ENCODE measurements at places on chromosomes 7 and 10.

GRCh38 chr7:41974870-41975557 is 262.0 kb downstream of the GLI3 start:
- no peak for DNase-seq

GRCh38 chr7:121824276-121824675 is 48.7 kb upstream of the PTPRZ1 start:
- no peak for DNase-seq

- no peak for DNase-seq
These were observed 265.4 kb downstream of the SKIDA1 start for GRCh38 chr10:21260066-21260465.

GRCh38 chr10:3167611-3168330 is 4.8 kb downstream of the PITRM1 start:
- no peak for DNase-seq

DNA sequence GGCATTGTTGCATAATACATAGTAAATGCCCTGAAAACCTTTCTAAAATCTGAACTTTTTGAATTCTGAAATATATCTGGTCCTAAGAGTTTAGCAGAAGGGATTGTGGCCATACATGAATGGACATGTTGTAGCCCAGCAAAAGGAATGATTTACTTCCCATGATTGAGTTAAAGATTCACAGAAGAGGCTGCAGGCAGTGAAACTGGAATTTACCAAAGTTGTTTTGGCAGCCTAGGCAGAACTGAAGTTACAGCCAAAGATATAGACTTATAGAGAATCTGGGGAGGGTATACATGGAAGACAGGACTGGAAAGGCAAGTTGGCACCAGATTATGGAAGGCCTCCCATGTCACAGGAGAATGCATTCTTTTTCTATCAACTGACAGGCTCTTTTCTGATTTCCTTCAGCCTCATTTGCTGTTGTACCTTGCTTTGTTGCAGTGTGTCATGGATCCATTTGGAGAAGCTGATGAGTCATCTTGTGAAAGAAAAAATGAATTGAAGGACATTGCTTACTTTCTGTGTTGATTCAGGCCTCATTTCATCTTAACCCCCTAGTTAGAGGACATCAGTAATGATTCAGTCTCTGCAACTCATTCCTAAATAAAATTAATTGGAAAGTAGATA is 356.2 kb upstream of the LRGUK start:
- DNase-seq, result no peak

DNA sequence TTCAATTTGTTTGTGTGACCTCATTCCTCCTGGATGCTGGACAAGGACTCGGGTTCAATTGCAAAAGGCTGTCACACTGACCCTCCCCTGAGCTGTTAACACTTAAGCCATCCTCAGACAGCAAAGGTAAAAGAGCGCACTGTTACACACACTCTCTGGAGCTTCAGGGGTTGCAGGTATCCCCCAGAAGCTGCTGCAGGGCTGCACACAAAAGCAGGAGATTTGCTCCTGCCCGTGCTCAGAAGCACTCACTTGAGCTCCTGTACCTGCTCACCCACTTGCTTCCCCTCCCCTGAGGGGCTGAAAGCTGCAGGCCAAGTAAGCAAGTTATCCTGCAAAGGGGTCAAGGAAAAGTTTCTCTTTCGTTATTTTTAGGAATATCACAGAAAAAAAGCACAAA is 886.2 kb upstream of the ZWINT start:
- no peak for DNase-seq

- no peak for DNase-seq
These were observed 35.8 kb upstream of the GNAI1 start for GRCh38 chr7:80098795-80099194.

- DNase-seq, result no peak
These were observed 20.5 kb downstream of the BNIP3 start for GRCh38 chr10:131961047-131961776.

DNA sequence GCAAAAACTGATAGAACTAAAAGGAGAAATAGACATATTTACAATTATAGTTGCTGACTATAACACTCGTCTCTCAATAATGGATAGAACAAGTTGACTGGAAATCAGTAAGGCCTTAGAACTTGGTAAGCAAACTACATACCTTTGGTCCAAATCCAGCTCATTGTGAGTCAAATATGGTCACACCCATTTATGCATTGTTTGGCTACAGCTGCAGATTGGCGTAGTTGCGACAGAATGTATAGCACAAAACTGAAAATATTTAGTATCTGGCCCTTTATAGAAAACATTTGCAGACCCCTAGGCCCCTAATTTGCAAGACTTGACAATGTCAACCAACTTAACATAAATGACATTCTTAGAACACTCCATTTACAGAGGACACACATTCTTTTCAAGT is 103.6 kb upstream of the EGR2 start:
- no peak for DNase-seq

DNA sequence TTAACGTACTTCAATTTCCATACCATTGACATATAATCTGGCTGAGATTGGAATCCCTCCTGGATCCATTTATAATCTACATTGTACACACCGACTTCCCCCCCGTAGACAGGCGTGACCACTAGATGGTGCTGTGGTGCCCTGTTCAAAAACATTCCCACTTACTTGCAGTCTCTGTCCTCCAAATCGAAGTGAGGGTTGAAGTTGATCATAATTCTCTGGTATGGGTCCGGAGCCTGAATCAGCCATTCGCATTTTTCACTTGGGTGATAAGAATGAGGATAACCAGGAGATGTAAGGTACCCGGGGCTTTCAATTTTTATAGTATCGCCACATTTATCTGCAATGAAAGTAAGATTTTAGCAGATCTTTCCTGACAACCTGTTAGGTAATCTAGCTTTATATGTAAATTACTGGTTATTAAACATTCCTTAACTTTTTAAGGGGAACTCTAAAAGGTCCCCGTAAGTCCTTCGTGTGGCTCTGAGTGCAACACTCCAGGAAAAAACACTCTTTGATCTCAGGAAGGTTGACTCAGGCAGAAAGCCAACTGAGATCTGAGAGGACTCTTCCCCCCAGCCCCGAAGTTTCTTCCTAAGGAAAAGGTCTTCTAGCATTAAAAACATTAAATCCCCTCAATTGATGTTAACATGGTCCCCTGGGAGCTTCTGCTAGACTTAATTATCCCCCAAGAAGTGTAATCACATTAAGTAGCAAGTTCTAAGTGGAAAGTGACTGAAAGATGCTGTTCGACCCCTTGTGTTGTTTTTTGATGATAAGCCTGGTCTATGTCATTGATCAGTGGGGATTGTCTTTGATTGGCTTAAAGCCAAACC is 3.7 kb downstream of the NRP1 start:
- peak; percentile 71 for DNase-seq

DNA sequence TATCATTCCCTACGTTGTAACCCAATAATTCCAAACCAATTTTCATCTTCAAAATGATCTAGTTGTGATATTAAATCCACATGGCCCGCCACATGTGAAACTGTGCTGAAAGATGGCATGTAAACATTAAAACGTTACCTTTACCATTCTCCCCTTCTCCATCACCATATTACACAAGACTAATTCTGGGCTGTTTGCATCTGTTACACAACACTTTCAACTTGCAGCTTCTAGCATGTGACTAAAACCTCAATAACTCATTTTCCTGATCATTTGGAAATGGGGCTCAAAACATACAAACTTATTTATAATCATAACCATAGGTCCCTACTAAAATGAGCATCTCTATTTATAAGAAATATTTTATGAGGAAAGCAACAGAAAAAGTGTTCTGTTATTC is 4.7 kb downstream of the MTERF1 start:
- no peak for DNase-seq

- DNase-seq, result no peak
These were observed 29.3 kb downstream of the TNS3 start for GRCh38 chr7:47552621-47553020.

GRCh38 chr10:92490387-92490786 is 83.5 kb downstream of the IDE start:
- no peak for DNase-seq

DNA sequence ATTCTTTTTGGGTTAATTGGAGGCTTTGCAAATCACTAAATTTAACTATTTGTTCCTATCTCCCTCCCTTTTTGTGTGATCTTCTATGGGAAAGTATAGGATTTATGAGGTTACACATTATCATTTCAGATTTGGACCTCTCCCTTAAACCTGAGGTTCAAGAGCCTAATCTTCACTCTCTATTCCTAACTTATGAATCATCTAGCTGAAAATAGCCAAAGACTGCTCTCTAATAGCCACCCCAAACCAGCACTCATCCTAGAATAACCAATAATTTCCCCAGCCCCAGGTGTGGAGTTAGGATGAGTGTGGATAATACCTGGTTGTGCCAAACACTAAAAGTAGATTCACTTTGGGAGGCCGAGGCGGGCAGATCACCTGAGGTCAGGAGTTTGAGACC is 499.2 kb downstream of the GFRA1 start:
- DNase-seq, result no peak

- DNase-seq, result no peak
These were observed 80.7 kb downstream of the GCC1 start for GRCh38 chr7:127504715-127505114.

DNA sequence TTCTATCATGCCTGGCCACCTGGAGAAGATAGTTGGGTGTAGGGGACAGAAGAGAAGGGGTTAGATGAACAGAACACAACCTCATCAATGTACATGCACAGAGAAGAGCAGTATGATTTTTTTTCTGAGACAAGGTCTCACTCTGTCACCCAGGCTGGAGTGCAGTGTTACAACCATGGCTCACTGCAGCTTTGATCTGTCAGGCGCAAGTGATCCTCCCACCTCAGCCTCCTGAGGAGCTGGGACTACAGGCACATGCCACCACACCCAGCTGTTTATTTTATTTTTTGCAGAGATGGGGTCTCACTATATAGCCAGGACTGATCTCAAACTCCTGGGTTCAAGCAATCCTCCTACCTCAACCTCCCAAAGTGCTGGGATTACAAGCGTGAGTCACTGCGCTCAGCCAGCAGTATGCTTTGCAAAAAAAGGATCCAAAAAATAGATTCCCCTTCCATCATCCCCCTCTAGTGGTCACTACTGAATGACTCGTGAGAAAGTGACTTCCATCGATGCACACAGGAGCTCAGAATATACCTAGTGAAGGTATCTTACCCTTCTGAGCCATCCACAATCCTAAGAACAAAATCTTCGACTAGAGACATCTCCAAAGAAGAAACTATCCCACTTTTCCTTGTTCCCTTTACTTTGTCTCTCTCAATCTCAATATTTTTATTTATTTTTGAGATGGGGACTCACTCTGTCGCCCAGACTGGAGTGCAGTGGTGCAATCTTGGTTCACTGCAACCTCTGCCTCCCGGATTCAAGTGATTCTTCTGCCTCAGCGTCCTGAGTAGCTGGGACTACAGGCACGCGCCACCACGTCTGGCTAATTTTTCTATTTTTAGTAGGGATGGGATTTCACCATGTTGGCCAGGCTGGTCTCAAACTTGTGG is 21.0 kb downstream of the ZCWPW1 start:
- DNase-seq, result peak; percentile 90

DNA sequence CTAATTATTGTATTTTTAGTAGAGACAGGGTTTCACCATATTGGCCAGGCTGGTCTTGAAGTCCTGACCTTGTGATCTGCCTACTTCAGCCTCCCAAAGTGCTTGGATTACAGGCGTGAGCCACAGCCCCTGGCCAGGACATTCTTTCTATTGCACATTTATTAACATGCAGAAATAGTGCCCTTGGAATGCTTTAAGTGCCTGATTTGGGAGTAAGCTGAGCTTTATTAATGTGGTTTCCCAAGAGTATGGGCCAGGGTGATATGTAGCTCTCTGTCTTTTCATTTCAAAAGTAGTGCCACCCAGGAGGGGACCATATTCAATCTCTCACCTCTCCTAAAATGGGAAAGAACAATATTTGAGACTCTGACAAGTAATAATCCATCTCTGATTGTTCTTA is 970.7 kb downstream of the KCNMA1 start:
- no peak for DNase-seq

GRCh38 chr7:110204527-110204926 is 886.4 kb upstream of the LRRN3 start:
- DNase-seq, result peak; percentile 8

DNA sequence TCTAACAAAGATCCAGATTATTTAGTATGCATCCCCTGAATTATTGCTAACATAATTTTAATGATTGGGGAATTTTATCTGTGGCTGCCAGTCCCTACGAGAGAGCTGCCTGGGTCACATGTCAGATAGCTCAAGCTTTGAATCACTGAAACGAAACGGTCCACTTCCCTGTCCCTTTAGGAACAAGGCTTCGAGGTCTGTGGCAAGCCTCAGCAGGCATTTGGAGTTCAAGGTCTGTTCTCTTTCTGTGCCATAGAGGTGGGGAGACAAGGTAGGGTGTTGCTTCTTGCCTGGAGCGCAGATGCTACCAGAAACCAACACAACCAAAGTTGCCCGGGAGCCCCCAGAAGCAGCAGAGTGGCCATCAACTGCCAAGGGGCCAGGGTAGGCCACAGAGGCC is 13.9 kb upstream of the SH2D4B start:
- no peak for DNase-seq

- no peak for DNase-seq
These were observed 47.7 kb upstream of the ZNF92 start for GRCh38 chr7:65325793-65326432.

DNA sequence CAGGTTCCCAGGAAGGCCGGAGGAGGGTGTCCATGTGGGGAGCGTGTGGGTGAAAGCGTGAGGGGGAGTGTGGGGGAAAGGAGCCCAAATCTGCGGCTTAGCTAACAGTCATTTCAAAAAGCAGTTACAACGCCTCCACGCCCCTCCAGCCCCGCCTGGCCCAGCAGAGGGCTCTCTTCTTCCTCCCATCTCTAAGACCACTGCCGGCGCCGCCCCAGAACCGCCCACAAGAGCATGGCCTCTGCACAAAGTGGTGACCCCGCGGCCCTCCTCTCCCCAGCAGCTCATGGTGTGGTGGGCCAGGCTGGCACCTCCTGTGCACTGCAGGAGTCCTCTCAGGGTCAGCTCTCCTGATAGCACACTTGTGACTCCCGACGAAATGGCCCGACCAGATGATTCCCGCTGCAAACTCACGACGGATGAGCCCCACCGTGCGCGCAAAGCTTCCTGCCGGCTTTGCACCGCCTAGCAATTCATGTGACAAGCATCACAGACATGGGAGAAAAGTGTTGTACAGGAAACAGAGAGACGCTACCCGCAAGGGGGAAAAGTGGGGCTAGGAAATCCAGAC is 12.4 kb upstream of the HUS1 start:
- no peak for DNase-seq

GRCh38 chr7:117616694-117617093 is 136.9 kb downstream of the CFTR start:
- DNase-seq, result no peak

GRCh38 chr10:59865101-59865500 is 41.3 kb downstream of the CCDC6 start:
- DNase-seq, result no peak
